NCI-H1417 treated with DMSO at 0.1 percent for 48 hours (cell line): ENCODE measurements at places on chromosomes 2 and 18.

DNA sequence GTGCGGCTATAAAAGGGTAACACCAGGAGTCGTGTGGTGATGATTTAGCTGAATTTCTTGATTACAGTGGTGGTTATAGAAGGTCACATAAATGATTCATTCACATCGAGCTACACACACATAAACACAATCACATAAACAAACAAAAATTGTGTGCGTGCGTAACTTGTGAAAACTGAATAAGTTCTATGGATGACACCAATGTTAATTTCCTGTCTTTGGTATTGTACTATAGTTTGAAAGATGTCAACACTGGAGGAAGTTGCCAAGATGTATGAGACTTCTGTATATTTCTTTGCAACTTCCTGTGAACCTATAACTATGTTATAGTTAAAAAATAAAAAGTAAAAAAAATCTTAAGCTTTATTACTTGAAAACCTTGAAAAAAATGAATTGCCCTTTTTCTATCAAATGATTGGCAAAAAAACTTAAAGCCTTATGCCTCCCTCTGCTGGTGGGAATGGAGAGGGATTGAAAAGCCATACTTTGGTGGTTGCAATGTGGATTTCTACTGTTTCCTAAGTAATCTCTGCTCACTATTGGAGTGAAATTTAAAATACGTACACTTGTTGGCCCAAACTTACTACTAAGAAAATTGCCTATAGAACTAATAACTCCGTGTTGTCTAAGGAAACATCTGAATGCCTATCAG is 227.7 kb downstream of the RPIA start:
- no peak for DNase-seq

GRCh38 chr2:171185941-171186340 is 25.2 kb upstream of the TLK1 start:
- no peak for DNase-seq

DNA sequence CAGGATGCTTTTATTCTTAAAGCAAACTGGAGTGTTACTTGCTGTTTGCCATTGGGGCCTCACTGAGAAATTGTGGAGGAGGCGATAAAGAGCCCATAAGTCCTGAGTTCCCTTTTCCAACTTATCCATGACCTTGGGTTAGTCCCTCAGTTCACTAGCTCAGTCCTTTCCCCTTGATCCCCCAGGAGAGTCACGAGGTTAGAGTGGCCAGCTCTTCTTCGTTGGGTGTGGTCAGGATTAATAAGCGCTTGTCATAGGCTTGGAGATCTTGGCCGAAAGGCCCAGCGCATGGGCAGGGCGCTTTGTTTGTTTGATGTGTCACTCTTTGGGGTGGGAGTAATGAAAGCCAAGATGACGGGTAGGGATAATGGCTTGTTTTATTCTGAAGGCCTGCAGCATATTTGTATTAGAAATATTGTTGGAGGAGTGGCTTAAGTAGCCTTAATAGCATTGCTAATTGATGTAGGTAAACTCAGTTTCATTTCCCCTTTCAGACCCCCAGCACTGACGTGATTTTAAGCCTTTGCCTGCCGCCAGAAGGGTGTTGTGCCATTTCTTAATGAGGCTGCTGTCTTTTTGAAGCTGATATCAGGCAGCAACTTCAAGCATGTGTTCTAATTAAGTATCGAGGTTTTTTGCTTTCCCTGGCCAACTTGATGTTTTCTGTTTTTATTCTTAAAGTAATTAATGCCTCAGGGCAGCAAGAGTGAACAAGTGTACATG is 15.7 kb downstream of the GRHL1 start:
- DNase-seq: no peak

DNA sequence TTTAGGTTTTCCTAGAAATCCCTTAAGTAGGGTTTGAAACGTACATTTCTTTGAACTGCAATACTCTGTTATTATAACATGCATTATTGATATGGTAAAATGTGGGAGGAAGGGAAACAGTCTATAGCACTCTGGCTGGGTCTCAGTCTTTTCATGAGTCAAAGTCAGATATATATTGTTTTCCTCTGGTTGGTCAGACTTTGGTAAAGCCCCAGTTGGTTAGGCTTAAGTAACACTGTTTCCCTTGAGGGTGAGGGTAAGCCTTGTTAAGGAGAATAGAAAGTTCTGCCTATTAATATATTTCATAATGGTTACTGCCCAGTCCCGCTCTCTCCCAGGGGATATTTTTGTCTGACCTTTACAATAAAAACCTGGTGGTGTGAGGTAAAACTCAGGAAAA is 44.7 kb upstream of the TNP1 start:
- no peak for DNase-seq

GRCh38 chr18:58788971-58789875 is 75.5 kb upstream of the ZNF532 start:
- DNase-seq: no peak

- DNase-seq: no peak
Measured at GRCh38 chr2:15761056-15761455, 169.4 kb downstream of the DDX1 start.

- no peak for DNase-seq
Measured at GRCh38 chr2:7900593-7900992, 781.3 kb upstream of the ID2 start.

DNA sequence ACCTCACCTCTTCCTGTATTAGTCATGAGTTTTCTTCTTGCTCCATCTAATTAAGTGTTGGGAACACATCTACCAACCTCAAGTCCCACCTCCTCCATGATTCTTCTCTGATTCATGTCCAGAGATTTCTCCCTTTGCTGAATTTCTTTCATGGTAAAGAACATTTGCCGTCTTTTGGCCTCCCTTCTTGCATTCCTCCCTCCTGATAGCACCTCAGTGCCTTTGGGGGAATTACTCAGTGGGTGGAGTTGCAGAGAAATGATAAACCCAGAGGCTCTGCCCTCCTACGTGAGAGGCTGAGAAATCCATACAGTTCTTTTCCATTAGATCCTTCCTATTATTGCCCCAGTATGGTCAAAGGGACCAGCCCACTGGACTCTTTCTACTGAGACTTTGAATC is 651.9 kb downstream of the SLC4A3 start:
- no peak for DNase-seq

DNA sequence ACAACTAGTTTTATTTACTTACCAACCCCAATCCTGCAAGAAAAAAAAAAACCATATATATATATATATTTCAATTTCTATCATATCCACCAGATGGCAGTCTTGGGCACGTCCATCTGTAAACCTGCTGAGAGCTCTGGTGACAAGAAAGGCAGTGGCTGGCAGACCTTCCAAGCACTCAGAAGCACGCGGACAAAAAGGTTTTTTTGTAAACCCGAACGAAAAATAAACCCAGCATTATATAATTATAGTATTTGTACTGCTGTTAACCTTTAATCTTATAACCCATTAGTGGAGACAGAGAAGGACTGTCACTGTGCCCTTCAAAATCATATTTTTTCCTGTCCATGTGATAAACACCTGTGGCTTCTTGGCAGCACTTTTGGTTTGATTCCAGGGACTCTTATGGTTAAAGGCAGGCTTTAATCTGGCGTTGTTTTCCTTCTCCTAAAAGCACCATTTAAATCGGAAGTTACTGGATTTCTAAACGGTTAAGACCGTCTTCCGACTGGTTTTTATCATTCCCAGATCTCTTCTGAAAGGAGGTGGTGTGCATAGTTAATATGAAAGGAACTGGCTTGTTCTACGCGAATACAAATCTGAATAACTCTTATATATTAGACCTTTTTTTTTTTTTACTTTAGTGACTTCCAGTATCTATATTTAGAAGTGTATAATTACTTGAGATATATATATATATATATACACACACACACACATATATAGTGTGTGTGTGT is 31.0 kb upstream of the SLC3A1 start:
- DNase-seq: peak; percentile 84

DNA sequence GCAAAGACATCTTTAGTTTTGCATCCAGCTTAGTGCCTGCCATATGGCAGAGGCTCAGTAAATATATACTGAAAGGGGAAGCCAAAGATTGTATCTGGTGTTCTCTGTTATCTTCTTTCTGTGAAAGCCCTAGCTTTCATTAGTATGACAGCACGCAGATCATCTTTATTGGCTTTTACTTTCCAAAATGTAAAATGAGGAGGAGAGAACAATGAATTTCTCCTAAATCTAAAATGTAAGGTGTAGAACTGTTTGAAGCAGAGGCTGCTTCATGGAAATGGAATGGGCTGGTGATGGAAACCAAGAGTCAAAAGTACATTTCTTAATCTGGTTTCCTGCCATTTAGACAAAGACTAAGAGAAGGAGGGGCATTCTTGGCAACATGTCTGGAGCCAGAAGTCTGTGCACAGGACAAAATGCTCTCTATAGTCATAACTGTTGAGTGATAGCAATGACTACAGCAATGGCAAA is 1029.9 kb upstream of the PIK3C3 start:
- DNase-seq: no peak

DNA sequence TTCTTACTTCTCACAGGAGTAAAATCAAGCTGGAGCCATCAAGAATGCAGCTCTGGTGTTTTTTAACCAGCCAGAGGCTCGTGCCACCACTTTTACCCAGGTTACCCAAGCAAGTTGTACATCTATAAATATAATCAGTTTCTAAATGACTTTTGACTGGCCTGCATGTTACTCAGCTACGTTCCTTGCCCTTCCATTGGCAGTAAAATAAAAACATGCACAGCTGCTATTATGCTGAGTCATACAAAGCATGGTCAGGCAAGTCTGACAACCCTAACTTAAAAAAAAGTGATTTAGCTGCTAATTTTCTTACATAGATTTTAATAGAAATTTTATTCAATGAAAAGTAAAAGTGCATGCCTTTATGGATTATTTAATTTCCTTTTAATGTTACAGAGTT is 111.7 kb upstream of the CSRNP3 start:
- no peak for DNase-seq

- DNase-seq: no peak
Measured at GRCh38 chr18:79368681-79369080, 27.0 kb upstream of the NFATC1 start.

DNA sequence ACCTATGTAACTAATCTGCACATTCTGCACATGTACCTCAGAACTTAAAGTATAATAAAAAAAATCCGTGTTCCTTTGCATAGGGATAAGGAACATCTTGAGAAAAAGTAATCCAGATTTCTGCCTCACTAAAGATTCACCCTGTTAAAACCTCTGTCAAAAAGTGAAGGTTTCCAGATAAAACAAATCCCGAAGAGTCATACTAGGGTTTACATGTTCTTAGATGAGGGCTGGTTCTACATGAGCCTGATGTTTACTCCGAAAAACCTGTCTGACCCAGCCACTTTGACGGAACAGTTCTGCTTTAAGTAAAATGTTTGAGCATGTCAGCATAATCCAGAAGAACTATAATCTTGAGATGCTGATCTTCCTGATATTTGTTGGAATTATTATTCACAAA is 515.6 kb upstream of the SLC8A1 start:
- no peak for DNase-seq

- no peak for DNase-seq
Measured at GRCh38 chr2:212145121-212145520, 393.5 kb downstream of the ERBB4 start.

- no peak for DNase-seq
Measured at GRCh38 chr2:124343827-124344498, 318.9 kb downstream of the CNTNAP5 start.

DNA sequence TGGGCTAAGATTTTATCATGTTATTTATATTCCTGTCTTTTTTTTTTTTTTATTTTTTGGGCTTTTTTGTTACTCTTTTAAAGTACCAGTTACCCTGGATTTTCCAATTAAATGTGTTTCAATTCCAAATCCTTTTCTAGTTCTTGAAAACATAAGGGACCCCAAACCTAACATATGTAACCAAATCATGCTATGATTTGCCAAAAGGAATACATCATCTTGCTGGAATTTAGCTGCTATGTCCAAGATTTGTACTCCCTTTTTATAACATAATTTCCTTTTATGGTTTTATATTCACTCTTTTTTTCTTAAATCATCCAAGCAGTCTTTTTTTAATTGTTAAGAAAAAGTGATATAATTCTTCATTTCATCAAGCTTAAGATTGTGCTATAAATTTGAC is 60.9 kb upstream of the DSEL start:
- DNase-seq: no peak

DNA sequence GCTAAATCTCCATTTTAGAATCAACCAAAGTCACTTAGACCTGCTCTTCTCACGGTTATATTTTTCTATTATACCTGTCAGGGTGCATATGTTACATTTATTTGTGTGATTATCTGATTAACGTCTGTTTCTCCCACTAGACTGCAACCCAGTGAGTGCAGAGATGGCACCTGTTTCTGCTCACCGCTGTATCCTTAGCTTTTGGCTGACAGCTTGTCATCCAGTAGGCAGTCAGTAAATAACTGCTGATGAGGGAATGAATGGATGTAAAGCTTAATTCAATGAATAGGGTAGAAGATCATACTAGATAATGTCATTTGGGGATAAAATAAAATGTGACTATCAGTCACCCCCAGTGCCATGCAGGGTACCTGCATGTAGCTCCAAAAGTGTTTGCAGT is 6.9 kb upstream of the CHRNA1 start:
- no peak for DNase-seq

DNA sequence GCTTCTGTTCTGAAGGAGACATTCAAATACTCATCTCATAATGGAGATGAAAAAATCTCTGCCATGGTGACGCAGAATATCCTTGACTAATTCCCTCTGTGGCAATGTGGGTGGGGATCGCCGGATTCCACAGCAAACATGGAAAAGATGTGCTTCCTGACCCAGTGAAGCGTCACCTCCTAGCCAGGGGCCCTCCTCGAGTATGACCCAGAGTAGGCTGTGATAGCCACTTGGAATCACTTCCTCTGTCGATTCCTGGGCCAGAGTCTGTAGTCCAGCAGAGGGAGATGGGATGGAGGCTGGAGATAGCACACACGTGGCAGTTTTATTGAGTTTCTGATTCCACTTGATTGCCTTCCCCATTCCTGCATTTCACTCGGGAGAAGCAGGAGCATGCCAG is 36.8 kb downstream of the DRC1 start:
- DNase-seq: no peak

DNA sequence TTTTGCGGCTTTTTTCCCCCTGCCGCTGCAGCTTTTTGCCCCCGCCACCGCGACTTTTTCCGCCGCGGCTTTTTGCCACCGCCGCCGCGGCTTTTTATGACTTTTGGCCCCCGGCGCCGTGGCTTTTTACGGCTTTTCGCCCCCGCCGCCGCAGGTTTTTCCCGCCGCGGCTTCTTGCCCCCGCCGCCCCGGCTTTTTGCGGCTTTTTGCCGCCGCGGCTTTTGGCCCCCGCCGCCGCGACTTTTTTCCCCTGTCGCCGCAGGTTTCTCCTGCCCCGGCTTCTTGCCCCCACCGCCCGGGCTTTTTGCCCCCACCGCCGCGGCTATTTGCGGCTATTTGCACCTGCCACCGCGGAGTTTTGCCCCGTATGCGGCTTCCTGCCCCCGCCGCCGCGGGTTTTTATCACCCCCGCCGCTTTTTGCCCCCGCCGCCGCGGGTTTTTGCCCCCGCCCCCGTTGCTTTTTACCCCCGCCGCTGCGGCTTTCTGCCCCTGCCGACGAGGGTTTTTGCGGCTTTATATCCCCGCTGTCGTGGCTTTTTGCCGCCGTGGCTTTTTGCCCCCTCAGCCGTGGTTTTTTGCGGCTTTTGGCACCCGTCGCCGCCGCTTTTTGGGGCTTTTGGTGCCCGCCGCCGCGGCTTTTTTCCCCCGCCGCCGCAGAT is 2750.9 kb downstream of the RPIA start:
- DNase-seq: no peak

- DNase-seq: no peak
Measured at GRCh38 chr2:133885847-133886246, 317.6 kb upstream of the NCKAP5 start.
